ENCODE measurements at places on chromosomes 5 and 9.

DNA sequence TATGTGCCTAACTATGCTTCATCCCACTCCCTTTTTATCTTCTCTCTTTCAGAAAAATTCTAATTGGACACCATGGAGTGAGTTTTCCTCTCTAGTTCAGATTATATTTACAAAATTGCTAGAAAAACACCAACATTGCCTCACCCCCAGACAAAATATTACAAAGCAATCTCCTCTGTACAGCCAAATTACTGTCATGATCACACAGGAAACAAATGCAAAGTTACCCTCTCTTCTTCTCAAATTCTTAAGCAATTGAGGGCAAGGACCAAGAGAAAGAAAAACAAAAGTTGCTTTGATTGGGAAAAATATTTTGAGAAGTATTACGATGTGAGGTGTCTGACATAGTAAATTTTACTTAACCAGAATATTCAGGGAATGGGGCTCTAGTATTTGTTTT, 30.8 kb upstream of the ABCA1 start:
- no peak for DNase-seq

DNA sequence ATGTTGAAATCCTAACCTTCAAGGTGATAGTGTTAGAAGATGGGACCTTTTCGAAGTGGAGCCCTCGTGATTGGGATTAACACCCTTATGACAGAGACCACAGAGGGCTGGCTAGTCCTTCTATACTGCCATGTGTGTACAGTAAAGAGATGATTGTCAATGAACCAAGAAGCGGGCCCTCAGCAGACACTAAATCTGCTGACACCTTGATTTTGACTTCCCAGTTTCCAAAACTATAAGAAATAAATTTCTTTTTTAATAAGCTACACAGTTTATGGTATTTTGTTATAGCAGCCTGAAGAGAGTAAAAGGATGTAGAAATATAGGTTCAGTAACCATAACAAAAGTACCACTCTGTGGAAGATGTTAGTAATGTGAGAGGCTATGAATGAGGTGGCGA, 419.0 kb upstream of the NUDT12 start:
- DNase-seq, result no peak

GRCh38 chr9:76162751-76163500, 231.3 kb downstream of the RFK start:
- no peak for DNase-seq

DNA sequence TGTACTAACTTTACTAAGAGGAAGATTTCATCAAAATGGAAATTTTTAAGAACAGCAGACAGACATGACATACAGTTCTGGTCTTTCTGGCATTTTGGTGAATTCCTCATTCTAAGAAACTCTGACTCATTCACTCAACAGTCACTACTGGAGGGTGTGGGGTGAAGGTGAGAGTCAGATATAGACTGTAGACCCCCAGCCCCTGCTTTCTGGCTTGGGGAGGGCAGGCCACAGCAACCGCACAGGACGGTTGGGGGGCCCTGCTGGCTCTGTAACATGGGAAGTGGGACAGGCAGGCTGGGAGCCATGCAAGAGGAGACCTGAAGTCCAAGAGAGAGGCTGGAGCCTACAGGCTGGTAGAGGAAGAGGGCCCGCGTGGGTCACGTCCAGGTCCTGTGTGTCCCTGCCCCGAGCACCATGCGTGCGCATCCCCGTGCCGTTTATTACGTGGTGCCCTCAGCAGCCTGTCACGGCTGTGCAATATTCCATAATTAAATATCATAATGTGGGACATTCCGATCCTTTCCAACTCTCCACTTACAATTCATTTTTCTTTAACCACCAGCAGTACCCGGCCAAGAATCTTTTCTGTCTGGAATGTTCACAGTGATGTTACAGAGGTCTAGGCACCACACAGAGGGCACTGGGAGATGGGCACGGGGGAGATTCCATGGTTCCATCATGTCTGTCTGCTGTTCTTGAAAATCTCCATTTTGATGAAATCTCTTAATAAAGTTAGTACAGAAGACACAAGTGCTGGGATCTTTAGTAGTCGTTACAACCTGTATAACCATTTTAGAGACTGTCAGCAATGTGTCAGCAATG, 75.5 kb downstream of the SEMA4D start:
- peak; percentile 57 for DNase-seq

DNA sequence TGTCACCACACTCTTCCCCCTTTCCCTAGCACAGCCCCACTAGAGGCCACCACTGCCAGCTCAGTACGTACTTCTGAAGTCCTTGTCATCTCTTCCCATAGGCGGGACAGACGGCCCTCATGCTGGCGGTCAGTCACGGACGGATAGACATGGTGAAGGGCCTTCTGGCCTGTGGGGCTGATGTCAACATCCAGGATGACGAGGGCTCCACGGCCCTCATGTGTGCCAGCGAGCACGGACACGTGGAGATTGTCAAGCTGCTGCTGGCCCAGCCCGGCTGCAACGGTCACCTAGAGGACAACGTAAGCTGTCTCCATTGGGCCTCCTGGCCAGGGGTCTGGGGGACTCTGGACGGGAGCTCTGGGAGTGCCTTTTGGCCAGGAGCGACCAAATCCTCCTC, 99.4 kb upstream of the DMRT1 start:
- no peak for DNase-seq

DNA sequence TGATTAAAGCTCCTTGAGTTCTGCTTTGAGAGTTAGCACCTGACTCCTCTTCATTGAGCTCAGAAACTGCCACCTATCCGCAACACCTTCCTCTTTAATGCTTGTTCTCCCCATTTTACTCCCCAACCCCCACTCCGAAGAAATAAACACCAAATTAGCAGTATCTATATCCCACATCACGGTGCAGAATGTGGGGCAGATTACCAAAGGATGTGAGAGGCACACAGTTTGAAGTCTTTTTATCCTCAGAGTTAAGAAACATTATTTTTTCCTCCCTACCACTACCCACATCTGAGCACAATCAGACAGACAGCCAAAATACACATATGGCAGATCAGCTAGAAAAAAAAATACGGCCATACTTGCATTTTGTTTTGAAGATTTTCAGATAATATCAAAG, 26.1 kb upstream of the IL7R start:
- DNase-seq, result no peak

GRCh38 chr5:88405783-88406182, 137.1 kb upstream of the TMEM161B start:
- no peak for DNase-seq

GRCh38 chr5:133390416-133391353, 221.7 kb downstream of the FSTL4 start:
- no peak for DNase-seq

DNA sequence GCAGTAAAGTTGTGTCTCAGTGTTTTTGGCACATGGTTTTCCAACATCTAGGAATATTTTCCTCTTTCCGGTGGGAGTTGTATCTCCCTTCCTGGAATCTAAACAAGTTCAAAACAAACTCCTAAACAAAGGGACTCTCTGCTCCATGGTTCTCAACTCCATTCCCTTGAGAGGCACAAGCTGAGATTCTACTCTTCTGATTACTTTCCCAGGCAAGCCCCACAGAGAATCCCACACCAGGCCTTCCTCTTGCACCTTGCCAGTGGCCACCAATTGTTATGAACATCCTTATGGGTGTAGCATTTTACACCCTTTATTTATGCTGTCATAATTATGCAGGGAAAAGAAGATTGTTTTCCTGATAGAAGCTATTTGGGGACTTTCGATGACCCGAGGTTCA, 25.8 kb upstream of the SH3TC2 start:
- DNase-seq, result no peak

- DNase-seq, result no peak
Measured at GRCh38 chr5:10233505-10233904, 16.2 kb downstream of the ATPSCKMT start.

DNA sequence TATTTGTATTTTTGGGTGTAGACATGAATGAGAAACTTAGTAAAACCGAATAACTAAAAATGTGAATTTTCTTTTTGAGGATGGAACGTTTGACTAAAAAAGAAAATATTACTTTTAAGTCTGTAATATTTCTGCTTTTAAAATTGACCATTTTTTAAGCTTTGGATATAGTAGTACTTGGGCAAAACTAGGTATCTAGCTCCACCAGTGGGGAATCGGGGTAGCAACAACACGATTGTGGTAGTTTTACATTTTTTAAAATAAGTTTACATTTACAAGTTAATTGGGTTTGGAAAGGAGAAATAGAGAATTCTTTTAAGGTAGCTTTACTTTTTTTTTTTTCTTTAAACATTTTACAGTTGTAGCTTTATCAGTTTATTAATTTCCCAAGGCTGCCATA, 154.4 kb downstream of the MAN2A1 start:
- DNase-seq, result no peak

GRCh38 chr5:31029925-31030324, 163.6 kb upstream of the CDH6 start:
- no peak for DNase-seq

DNA sequence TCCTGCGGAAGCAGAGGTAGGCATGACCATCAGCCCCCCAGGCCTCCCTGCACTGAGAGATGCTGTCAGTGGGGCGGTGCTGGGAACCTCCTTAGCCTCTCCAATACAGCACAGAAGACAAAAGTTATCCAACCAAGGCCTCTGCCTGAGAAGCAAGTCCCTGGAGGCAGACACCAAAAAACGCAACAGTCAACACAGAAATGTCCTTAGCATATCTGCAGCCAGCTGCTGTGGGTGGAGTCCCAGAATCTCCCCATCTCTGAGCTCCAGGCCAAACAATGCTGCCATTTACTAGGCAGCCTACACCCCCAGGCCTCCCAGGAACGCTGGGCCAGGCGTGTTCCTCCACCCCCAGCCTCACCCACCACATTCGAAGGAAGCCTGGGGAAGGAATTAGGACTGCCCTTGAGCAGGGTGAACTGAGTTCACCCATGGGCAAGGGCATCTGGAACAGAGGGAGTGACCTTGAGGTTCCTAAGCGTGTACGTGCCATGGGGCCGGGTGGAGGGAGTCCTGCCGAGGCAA, 43.7 kb downstream of the STK10 start:
- no peak for DNase-seq

DNA sequence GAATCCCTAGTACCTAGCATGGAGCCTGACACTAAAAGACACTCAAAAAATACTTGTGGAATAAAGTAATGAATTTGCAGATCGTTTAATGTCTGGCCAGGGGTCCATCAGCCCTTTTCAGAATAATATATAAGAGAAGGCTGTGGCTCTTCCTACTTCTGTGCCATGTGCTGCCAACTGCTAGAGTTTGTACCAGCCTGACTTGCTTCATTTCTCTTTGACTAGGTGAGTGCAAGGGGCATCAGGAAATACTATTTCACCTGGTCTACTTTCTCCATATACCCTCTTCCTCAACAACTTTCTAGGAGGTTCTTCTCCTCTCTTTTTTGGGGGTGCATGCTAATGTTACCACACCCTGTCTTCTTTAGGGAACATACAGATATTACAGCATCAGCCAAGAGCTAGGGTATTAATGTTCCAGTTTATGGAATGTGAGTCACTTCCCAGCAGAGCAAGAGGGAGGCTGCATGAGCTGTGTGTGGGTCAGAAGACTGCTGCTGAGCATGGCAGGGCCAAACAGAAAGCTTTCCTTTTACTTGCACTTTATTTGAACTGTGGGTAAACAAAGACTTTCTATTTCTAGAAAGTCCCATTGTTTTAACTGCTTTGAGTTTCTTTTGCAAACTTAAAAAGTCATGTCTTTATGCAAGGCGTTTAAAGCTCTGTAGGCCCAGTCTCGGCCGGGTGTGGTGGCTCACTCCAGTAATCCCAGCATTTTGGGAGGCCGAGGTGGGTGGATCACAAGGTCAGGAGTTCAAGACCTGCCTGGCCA, 158.9 kb downstream of the ADAMTSL1 start:
- DNase-seq, result no peak

- DNase-seq, result no peak
Measured at GRCh38 chr5:11128021-11128420, 367.0 kb upstream of the DAP start.

GRCh38 chr9:87795178-87795577, 69.3 kb downstream of the CTSL start:
- no peak for DNase-seq

DNA sequence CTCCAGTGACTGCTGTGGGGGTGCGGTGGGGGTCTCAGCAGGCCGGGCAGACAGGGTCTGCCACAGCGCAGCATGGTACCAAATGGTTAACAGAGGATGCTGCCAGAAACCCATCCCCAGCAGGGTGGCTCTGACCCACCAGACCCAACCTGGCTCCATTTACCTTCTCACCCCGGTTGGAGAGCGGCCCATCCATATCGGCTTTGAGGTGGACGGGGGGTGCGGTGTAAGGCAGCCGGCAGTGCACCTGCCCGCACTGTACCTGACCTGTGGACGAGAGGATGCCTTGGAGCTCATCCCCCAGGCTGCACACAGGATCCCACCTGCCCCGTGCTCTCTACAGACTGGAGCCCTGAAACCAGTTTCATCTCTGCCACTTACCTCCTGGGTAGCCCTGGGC, 19.3 kb downstream of the LHX6 start:
- no peak for DNase-seq

DNA sequence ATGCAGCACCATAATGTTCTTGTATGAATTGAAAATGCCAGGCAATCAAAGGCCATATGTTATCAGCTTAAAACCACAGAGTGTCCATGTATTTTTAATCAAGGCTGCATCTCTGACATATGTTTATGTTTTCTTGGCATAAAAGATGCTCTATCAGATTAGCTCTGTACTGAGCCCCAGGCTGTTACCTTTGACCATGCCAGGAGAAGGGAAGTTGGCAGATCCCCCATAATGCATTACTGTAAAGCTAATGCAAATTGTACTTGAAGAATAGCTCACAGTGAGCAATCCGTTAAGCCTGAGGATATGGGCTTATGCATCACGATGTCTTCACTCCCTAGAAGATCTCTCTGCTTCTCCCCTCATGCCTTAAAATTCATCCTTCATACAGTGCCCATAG, 414.4 kb downstream of the BRINP1 start:
- no peak for DNase-seq

GRCh38 chr9:91296354-91296753, 65.4 kb downstream of the AUH start:
- no peak for DNase-seq

DNA sequence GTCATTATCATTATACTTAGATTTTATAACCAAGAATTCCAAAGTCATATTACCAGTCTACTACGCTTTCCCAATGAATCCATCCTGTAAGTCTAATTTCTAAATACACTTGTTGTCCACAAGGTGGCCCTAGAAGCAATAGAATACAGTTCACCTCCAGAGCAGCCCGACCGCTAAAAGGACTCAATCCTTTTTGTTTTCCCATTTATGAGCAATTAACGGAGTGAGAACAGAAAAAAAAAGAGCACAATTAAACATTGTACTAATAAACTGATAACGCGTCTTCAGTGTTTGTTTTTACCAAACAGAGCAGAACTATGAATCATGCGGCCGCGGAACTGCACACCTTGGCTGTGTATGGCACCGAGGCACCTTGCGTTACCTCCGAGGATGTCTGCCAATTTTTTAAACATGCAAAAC, 160.7 kb upstream of the DAPK1 start:
- no peak for DNase-seq

GRCh38 chr5:18687429-18687828, 1053.2 kb downstream of the TAF11L14 start:
- no peak for DNase-seq

- DNase-seq, result no peak
Measured at GRCh38 chr5:110735556-110735955, 3.3 kb upstream of the SLC25A46 start.

- DNase-seq, result no peak
Measured at GRCh38 chr5:7941692-7942091, 72.7 kb downstream of the MTRR start.
